Fibroblast of skin of abdomen (primary cell): ENCODE measurements at places on chromosomes 11 and 22.

DNA sequence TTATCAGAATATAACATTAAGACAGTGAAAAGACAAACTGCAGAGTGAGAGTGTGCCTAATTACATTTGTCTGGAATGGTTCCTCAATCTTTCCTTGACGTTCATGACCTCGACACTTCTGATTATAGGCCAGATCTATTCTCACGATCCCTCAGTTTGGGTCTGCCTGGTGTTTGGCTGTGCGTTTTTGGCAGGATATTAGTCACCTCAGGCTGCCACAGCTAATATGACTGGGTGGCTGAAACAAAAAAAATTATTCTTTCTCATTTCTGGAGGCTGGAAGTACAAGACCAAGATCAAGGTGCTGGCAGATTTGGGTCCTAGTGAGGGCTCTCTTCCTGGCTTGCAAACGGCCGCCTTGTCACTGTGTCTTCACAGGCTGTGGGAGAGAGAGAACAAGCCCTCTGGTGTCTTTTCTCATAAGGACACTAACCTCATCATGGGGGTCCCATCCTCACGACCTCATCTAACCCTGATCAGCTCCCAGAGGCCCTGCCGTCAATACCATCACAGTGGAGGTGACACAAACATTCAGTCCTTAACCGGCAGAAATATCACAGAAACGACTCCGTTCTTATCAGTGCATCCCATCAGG lies 23.2 kb downstream of the IFITM10 start:
- DNase-seq = no peak

DNA sequence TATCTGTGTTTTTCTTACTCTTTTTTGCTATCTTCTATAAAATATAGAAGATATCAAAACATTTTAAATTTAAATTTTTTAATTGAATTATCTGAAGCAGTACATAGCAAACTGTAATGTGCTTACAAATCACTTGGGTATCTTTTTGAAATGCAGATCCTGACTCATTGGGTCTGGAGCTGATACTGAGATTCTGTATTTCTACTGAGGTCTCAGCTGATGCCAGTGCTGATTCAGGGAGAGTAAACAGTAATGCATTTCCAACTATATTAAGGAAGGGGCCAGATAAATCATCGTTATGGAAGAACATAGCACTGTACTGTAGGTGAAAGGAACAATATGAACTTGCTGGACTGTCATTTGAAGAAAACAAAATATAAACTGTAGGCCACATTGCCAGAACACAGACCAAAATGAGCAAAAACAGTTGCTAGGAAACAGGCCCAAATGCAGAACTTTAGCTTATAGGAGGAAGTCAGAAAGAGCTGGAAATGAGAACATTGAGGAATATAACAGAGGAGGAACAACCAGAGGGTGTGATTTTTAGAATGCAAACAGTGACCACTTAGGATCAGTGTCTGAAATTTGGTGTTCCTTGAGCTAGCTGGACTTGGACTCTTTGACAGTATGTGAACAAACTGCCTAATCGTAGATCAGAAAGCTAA lies 3.3 kb downstream of the ARL14EP start:
- DNase-seq = no peak

DNA sequence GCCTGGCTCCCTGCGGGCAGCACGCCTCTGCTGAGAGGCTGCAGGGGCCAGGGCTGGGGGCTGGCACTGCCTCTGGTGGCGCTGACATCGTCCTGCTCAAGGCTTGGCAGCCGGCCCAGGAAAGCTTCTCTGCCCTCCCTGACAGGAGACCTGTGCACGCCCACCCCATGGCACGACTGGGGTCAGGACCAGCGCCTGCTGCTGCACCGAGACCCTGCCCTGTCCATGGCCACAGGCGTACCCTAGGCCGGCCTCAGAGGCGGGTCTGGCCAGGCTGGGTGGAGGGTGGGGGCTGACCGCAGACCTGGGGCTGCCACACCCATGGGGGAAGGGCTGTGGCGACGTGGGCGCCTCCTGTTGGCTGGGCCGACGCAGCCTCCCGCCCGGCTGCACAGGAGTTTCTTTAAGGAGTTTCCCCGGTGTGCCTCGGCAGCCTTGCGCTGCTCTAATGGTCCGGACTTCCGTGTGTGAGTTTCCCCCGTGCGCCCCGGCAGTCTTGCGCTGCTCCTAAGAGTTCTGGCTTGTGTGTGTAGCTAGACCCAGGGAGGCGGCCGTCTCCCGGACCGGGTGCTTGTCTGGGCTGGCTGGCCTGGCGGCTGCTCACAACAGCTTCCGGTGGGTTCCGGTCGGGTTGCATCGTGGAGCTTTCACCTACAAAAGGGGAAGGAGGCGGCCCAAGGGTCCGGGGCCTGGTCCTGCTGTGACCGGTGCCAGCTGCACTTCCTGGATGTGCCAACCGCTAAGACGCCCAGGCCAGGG lies 4.6 kb downstream of the TRABD start:
- peak; percentile 35 for DNase-seq

DNA sequence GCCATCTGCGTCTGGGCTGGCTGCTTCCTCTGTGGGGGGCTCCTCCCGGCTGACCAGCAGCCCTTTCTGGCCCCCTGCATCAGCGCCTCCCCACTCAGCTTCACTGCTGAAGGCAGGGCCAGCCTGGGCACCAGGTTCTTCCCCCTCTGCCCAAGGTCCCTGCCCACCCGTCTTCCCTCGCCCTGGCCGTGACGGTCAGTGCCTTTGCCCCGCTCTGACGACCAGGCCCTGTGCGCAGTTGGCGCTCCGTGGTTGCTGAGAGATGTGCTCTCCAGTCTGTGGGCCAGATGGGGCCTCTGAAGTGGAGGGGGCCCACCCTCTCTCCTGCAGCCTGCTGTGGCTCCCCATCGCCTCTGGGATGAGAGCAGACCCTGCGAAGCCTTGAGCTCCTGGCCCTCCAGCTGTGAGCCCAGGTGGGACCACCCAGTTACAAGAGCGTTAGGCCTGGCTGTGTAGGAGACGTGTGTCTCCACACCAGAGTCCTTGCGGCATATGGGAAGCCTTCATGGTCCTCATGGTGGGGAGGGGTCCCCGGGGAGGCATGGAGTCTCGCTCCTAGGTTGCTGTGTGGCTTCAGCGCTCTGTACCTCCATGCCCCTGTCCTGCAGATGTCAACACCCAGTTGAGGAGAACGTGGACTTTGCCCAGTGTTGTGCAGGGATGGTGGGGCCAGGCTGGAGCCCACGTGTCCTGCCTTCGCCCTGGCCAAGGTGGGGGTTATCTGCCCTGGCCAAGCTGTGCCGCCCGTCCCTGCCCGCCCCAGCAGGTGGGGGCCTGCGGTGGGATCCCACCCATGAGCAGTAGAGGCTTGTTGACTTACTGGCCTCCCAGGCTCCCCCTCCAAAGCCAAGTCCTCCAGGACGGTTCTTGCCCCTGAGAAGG lies 14.2 kb downstream of the LRP5 start:
- DNase-seq = no peak

DNA sequence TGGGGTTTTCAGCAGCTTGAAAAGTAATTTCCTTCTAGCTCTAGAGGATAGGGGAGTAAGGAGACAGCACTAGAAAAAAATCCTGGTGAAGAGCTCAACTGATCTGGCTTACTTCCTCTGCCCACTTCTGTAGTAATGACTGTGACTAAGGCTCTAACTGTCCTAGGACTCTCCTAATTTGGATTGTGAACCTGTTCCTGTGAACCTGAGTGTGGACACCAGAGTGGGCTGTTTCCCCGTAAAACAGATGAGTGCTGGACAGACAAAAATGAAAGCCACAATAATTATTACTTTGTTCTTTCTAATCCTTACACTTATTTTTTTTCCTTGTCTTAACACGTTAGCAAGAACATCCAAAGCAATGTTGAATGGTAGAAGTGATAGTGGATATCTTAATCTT lies 154.1 kb downstream of the AASDHPPT start:
- peak; percentile 33 for DNase-seq

DNA sequence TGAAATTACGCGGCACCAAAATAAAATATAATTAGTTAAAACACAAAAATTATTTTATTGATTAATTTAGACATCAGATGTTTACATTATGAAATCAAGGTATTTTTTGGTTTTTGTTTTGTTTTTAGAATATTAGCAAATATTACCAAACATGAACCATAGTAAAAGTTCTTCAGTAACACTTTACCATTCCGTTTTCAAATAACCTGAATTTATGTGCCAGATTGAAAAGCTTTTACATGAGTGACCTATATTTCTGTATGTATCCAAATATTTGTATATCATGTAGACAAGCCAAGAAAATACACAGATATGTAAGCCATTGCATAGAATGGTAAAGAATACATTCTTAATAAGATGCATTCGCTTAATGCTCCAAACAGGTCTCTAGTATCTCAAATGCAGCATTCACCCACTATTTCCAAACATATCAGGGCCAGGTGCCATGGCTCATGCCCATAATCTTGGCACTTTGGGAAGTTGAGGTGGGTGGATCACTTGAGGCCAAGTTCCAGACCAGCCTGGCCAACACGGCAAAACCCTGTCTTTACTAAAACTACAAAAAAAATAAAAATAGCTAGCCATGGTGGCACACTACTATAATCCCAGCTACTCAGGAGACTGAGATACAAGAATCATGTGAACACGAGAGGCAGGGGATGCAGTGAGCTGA lies 102.4 kb upstream of the SERPIND1 start:
- no peak for DNase-seq

- peak; percentile 90 for DNase-seq
These were observed 135.4 kb downstream of the OSBP2 start for GRCh38 chr22:30829901-30830550.

DNA sequence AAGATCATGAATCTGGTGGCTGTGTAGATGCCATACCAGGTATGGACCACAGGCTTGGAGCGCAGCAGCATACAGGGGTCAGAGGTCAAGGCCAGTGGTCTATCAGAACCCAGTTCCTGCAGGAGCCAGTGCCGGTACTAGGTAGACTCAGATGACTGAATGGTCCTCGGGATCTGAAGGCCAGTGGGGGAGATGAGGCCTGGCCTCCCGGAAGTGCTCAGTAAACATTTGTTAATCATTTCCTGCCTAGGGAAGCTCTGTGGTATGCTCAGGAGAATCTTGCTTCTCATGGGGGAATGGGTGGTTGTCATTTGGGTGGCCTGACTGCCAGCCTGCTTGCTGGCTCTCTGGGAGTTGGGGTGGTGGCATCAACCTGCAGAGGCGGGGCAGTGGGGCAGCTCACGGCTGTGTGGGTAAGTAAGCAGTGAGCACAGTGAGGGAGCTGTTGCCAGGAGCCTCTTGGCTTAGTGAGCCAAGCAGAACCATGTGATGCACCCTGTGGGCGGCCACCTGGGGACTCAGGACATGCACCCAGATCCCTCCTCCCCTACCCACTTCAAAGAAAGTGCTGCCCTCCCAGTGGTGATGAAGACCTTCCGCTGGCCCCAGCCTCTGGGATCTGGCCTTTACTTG lies 33.0 kb downstream of the PTPRJ start:
- peak; percentile 34 for DNase-seq

DNA sequence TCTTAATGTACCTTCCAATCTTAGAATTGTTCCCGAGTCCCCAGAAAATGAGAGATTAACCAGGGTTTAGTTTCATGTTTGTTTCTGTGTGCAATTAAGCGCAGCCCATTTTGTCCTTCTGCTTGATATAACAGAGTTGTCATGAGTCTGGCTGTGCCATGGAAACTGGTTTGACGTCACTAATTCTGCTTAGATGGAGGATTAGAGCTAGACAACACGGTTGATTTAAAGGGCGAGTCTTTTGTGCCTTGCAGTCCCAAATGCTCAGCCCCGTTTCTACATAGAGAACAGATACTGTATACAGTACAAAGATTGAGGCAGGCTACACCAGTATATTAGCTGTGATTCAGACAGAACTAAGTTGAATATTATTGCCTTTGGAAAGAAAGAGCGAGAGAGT lies 45.5 kb upstream of the ALKBH3 start:
- no peak for DNase-seq

- no peak for DNase-seq
These were observed 263.2 kb downstream of the DCDC1 start for GRCh38 chr11:31106326-31106725.

GRCh38 chr11:93432247-93432646 lies 101.7 kb downstream of the DEUP1 start:
- no peak for DNase-seq

DNA sequence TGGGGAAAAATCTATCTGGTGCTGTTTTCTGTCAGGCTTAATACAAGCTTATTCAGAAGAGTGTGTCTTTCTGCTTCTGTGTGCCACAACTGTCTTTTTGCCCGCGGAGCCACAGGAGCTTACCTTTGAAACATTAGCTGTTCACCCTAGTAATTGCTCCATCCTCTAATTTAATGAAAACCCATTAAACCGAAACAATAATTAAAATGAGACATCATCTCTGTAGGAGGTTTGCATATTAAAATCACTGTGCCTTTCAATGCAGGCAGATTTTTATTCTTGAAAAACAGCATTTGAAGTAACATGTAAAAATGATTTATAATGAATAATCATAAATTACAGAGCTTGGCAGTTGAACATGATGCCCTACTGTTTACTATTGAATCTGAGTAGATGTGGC lies 102.3 kb downstream of the NELL1 start:
- no peak for DNase-seq
